ENCODE measurements at places on chromosomes 4 and X.

- no peaks in the 10 kb centered on the region for H3K27me3 ChIP-seq
- H3K27ac ChIP-seq = peak within 1 kb of the TSS; percentile 36
- peaks cover 13% of the 10 kb centered on the region for H3K4me1 ChIP-seq
- H3K36me3 ChIP-seq = no peaks in the 10 kb centered on the region
Measured at GRCh38 chr4:171812665-171813525, at the start of gene GALNTL6. TSS of gene GALNTL6 (plus strand) at chr4:171813404.

GRCh38 chr4:56463711-56464110 lies 3.7 kb upstream of the SRP72 start:
- H3K4me1 ChIP-seq = peaks cover 27% of the 10 kb centered on the region
- no peak overlapping the region for H3K27ac ChIP-seq
- DNase-seq = no peak
- H3K27me3 ChIP-seq = no peaks in the 10 kb centered on the region

GRCh38 chr4:1376841-1377605 lies 29.2 kb downstream of the NKX1-1 start:
- H3K4me1 ChIP-seq = no peaks in the 10 kb centered on the region
- no peaks in the 10 kb centered on the region for H3K36me3 ChIP-seq
- H3K27ac ChIP-seq = no peak overlapping the region
- H3K27me3 ChIP-seq = no peaks in the 10 kb centered on the region
- H3K4me3 ChIP-seq = no peak overlapping the region
- no peak for DNase-seq

DNA sequence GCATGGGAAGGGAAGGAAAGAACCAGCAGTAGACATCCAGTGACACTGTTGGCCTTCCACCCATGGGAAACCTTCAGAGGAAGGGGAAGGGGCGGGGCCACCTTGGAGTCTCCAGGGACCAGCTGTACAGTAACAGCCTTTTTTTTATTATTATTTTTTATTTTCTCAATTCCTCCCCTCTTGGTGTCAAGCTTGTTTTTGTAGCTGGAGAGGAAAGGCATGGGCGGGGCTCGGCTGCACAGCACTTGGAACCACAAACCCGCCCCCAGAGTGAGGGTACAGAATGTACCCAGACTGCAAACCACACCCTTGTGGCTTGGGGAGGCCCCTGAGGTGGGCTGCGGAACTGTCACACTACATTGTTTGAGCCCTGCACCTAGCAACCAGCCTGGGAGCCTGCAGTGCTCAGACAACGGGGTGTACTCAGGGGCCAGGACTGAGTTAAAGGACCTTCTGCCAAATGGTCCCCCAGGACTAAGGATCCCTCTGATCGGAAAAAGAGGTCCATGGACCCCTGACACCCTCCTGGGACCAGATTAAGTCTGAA lies 45.7 kb downstream of the PRPS1 start:
- H3K27ac ChIP-seq = peak overlapping the region; percentile 88
- no peak for DNase-seq
- H3K4me3 ChIP-seq = peak overlapping the region; percentile 56
- peaks cover 33% of the 10 kb centered on the region for H3K4me1 ChIP-seq

GRCh38 chr4:56701644-56702043 lies 20.5 kb upstream of the HOPX start:
- no peak overlapping the region for H3K27ac ChIP-seq

GRCh38 chr4:169657470-169658107 lies 37.2 kb downstream of the CLCN3 start:
- peaks cover 18% of the 10 kb centered on the region for H3K4me1 ChIP-seq
- H3K4me3 ChIP-seq = no peak overlapping the region
- peak overlapping the region; percentile 79 for H3K27ac ChIP-seq
- H3K36me3 ChIP-seq = no peaks in the 10 kb centered on the region

GRCh38 chrX:35382966-35383365 lies 415.2 kb upstream of the MAGEB16 start:
- H3K27ac ChIP-seq = no peak overlapping the region
- no peak overlapping the region for H3K4me3 ChIP-seq
- DNase-seq = no peak
- H3K27me3 ChIP-seq = no peaks in the 10 kb centered on the region

DNA sequence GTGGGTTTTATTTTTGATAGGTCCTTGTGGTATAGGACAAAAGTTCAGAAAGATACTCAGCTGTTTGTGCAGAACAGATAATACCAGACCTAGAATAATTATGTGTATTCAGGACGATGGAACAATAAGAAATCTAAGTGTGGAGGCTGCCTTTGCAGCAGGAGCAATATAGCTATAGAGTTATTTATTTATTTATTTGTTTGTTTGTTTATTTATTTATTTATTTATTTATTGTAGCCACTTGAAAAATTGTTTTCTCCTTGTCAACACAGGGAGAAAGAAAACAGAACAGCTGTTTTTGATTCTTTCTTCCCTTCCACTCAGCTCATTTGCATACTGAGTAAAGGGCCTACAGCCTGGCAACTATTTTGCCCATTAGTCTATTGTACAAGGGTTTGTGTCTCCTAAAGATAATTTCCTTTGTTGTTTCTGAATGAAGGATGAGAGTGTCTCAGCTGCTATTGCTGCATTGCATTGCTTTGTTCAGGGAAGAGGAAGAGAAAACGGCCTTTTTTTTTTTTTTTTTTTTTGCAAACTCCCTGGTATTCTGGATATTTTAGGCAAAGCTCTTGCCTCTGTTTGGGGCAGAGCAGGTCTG lies 56.0 kb upstream of the ESX1 start:
- no peaks in the 10 kb centered on the region for H3K36me3 ChIP-seq
- no peaks in the 10 kb centered on the region for H3K27me3 ChIP-seq
- no peaks in the 10 kb centered on the region for H3K4me1 ChIP-seq
- no peak overlapping the region for H3K27ac ChIP-seq
- H3K4me3 ChIP-seq = no peak overlapping the region
- DNase-seq = no peak

Data from vagina (tissue), 2 donors.